HuH-7 (cell line): ENCODE measurements at places on chromosomes 4 and X.

DNA sequence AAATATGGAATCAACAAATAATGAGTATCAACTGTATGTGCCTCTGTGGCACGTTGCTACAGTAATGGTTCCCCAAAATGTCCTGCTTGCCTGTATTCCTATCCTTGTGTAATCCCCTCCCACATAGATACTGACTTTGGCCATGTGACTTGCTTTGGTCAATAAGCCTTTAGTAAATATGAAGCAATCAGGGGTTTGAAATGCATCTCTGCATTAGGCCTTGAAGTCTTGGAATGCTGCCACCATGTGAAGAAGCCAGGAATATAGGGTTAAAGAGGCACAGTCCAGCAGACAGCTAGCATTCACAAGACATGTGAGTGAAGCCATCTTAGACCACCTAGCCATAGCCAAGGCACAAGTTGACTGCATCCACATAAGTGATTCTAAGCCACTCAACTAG, 190.9 kb downstream of the GABRB1 start:
- no peak for DNase-seq

GRCh38 chrX:75623535-75623934, 100.7 kb upstream of the ZDHHC15 start:
- DNase-seq = no peak

- no peak for DNase-seq
These were observed 57.4 kb downstream of the FAT1 start for GRCh38 chr4:186666252-186666651.

- no peak for DNase-seq
These were observed 2.7 kb downstream of the EPHA5 start for GRCh38 chr4:65667506-65668041.

- no peak for DNase-seq
These were observed 176.4 kb upstream of the FMR1 start for GRCh38 chrX:147735364-147735763.

- no peak for DNase-seq
These were observed 3.3 kb upstream of the RAB33B start for GRCh38 chr4:139450586-139450985.

DNA sequence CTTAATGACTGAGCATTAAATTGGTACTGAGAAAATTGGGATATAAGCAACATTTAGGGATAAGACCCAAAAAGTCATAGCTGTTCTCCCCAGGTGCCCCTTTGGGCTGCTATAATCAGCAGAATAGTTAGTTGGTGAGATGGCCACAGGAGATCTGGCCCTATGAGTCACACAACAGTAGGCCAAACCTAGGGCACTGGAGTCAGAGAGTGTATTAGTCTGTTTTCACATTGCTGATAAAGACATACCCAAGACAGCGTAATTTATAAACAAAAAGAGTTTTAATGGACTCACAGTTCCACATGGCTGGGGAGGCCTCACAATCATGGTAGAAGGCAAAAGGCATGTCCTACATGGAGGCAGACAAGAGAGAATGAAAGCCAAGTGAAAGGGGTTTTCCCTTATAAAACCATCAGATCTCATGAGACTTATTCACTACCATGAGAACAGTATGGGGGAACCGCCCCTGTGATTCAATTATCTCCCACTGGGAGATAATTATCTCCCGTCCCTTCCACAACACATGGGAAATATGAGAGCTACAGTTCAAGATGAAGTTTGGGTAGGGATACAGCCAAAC, 338.3 kb upstream of the NR3C2 start:
- no peak for DNase-seq

DNA sequence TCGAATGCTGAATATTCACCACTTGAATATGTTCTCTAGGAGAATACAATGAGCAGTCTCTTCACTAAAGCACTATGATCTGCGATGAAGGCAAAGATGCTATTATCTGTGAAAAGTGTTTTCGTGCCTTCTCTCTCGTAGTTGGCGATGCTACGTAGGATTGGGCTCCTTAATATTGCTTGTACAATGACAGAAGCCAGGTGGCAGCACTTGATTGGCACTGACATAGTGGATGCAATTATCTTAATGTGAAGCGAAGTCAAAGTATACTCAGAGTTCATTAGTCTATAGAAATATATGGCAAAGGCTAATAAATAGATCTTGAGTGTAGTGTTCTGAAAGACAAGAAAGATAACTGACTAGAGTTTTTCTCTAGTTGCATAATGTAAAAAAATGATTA, 1135.7 kb upstream of the AGA start:
- no peak for DNase-seq
